ENCODE measurements at places on chromosomes 3 and 15. TPM values are rescaled to one million over a fixed set of nuclear protein-coding genes. Genes with fewer than 3 reads are reported as not detected.
A peak's percentile ranks its signal among the peaks of the same experiment; 100 is the strongest.

DNA sequence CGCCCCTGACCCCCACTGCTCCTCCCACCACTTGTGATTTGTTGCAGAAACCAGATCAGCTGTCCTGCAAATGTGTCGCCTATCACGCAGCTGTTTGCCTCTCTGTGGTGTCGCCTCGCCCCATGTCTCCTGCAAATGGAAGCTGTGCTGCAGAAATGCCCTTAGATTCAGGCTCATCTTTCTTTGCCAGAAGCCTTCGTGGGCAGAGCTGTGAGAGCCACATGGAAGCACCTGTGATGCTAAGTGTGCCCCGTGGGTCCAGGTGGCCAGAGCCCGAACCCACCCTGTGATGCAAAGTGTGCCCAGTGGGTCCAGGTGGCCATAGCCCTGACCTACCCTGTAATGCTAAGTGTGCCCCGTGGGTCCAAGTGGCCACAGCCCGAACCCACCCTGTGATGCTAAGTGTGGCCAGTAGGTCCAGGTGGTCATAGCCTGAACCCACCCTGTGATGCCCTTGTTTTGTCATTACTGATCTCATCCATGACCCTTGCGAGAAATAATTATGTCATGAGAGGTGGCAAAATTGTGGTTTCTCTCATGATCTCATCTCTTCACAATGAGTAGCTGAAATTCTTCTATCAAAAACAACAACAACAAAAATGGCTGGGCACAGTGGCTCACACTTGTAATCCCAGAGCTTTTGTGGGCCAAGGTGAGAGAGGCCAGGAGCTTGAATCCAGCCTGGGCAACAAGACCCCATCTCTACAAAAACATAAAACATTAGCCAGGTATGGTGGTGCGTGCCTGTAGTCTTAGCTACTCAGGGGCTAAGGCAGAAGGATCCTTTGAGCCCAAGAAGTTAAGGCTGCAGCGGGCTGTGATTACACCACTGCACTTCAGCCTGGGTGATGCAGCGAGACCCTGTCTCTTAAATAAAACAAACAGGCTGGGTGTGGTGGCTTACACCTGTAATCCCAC lies 187.4 kb downstream of the GOLGA6L6 start:
- DNase-seq, result peak; percentile 37

- no peak for DNase-seq
These were observed 152.8 kb downstream of the RBPMS2 start for GRCh38 chr15:64622410-64623260.

- DNase-seq, result no peak
These were observed 24.4 kb downstream of the MAP1A start for GRCh38 chr15:43541785-43542184.

GRCh38 chr15:41799488-41799805 lies 25.2 kb downstream of the MAPKBP1 start:
- no peak for DNase-seq

The IMPG2 gene
- total RNA-seq, result 0.21 TPM

The BSN gene
- total RNA-seq, result 0.29 TPM

GRCh38 chr3:10417847-10418246 lies 87.5 kb downstream of the ATP2B2 start:
- DNase-seq, result peak; percentile 28

The ENTPD3 gene
- not detected for total RNA-seq

DNA sequence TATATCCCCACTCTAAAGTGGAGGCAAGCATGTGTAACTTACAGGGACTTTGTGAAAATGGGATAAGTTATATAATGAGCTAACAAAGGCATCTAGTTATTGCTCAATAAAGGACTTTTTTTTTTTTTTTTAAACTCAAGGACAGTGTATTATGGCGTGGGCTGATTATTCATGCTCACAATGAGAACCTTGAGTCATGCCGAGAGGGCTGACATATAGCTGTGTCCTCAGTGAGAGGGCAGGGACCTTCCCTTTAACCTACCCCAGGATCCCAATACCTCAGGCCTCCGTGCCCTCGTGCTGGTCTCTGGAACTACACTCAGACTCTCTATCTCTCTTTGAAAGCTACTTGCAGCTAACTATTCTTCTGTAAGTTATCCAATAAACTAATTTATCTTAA lies 319.9 kb upstream of the ICE2 start:
- peak; percentile 67 for DNase-seq

GRCh38 chr3:170417090-170417489 lies 1.6 kb upstream of the CLDN11 start:
- DNase-seq, result no peak

The KLF15 gene
- total RNA-seq, result 0.06 TPM

- no peak for DNase-seq
These were observed 262.4 kb downstream of the NLGN1 start for GRCh38 chr3:173659972-173660371.

The SLC6A11 gene
- 1.6 TPM for total RNA-seq

DNA sequence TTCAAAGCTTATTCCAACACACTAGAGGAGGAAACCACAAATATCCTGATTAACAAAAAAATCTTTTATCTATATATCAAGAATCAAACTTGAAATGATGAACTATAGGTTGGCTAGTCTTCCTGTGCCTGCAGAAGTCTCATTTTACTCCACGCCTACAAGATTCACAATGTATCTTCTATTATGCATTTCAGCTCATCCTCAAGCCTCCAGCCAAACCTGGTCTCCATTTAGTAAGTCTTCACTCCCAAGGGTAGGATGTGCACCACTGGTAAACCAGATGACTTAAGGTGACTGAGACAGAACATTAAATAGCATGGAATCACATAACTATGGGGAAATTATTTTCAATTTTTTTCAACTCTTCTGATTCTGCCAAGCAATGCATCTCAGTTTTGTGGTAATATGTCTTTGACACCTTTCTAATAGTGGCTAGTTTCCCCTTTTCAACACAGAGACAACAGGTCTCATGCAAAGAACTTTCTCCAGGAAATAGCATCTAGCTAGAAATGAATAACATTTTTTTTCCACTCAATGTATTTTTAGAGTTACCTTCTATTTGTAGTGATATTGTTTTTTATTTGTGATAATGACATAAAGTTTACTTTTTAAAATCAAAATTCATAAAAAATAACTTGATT lies 166.9 kb downstream of the TNIK start:
- DNase-seq, result no peak

The TUSC7 gene
- total RNA-seq, result not detected

DNA sequence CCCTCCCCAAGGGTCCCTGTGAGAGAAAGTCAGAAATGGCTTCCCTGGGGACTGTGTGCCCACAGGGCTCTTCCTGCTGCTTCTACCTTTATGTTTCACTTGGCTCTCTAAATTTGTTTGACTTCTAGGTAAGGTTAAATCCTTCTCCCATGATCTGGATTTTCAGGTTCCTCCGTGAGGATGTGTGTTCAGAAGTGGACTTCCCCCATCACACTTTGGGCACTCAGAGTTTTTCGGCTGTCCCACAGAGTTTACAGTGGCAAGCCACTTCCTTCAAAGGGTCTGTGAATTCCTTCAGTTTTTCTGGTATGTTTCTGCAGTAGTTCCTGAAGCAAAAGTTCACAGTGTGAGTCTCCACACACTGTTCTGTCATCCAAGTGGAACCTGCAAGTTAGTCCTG lies 30.9 kb upstream of the RARB start:
- no peak for DNase-seq

GRCh38 chr3:13019243-13020095 lies 53.8 kb downstream of the IQSEC1 start:
- peak; percentile 86 for DNase-seq

The PAQR9 gene
- not detected for total RNA-seq

GRCh38 chr15:94105760-94106159 lies 125.6 kb upstream of the MCTP2 start:
- peak; percentile 10 for DNase-seq

DNA sequence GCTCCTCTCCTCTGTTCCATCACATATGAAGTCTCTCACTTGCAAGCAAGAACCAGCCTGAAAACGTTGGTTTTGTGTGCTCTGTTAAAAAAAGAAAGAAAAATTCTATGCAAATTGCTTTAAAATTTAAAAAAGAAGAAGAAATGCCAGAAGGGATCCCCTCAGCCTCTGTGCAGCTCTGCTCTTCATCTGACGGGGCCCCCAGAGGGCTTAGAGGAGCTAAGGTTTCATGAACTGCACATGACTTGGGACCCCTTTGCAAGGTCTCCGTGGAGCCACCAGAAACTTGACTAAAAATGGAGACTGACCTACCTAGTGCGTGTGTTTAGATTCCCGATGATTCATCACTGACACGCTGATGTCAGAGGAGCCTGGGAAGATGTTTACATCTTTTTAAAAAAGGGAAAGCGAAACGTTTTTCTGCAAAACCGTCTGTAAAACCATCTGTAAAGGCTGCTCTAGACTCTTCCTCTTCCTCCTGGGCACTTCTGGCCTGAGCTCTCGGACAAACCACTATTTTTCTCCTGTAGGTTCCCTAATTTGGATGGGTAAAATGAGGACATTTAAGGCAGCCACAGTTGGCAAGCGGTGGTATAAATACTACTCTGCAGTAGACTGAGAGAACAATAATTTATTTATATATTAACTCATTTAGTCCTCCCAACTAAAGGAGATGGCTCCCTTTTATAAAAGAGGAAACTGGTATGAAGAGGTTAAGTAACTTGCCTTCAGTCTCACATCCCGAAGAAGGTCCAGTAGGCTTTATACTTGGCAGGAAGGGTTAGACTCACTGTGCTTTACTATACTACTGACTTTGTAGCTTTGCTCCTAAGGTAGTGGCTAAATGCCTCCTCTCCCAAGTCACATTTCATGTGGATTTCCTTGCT lies 67.2 kb upstream of the POLG start:
- peak; percentile 69 for DNase-seq

DNA sequence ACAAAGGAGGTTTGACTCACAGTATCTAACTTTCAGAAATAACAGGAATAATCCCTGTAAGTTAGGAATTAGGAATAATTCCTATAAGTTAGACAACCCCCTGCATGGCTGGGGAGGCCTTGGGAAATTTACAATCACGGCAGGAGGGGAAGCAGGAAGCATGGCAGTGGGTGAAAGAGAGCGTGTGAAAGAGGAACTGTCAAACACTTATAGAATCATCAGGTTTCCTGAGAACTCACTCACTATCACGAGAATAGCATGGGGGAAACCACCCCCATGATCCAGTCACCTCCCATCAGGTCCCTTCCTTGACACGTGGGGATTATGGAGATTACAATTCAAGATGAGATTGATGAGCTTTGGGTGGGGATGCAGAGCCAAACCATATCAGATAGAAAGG lies 385.5 kb downstream of the IL20RB start:
- DNase-seq, result no peak

All from Daoy (cell line).